Hypothalamus (tissue), 51 donors: ENCODE measurements at places on chromosomes 16 and 17.

- no peak for DNase-seq
These were observed 502.9 kb downstream of the NPIPA7 start for GRCh38 chr16:16881814-16882213.

DNA sequence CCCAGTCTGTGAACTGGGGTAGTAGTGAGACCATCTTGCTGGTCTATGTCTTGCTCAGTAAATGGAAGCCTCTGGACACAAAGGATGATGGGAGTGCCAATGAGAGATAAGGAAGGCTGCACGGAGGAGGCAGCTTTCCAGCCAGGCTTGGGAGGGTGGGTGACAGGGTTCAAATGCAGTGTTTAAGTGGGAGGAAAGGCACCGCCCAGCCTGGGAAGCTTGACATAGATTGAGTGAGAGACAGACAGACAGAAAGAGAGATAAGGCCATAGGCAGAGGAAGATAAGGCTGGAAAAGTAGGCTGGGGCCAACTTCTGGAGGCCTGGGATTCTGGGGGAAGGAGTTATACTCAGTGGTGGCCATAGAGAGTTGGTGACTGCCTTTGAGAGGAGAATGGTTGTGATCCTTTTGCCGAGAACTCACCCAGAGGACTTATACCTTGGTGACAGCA, 7.2 kb upstream of the COL1A1 start:
- no peak for DNase-seq

- no peak for DNase-seq
These were observed 80.1 kb upstream of the RPL38 start for GRCh38 chr17:74123350-74123749.

GRCh38 chr16:59886021-59886420, 1151.9 kb upstream of the GOT2 start:
- DNase-seq: no peak

GRCh38 chr17:68255731-68256538, 8.1 kb downstream of the AMZ2 start:
- DNase-seq: no peak

DNA sequence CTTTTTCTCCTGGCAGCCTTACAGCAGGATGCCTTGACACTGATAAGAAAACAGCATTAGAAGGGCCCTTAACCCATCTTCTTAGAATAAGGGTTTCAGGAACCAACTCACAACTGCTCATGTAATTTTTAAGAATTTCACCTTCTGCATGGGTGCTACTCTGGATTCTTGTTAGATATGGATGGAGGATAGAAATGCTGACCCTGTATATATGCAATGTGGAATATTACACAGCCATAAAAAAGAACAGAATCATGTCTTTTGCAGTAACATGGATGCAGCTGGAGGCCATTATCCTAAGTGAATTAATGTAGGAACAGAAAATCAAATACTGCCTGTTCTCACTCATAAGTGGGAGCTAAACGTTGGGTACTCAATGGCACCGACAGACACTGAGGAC, 423.5 kb downstream of the CA10 start:
- no peak for DNase-seq

GRCh38 chr17:80504686-80505413, 28.4 kb upstream of the NPTX1 start:
- DNase-seq: no peak
